ENCODE measurements at places on chromosomes 12 and 14. TPM values are rescaled to one million over a fixed set of nuclear protein-coding genes. Genes with fewer than 3 reads are reported as not detected.

GRCh38 chr14:28778138-28779117 is 11.8 kb downstream of the FOXG1 start:
- DNase-seq = no peak

The MIP gene
- not detected for total RNA-seq

DNA sequence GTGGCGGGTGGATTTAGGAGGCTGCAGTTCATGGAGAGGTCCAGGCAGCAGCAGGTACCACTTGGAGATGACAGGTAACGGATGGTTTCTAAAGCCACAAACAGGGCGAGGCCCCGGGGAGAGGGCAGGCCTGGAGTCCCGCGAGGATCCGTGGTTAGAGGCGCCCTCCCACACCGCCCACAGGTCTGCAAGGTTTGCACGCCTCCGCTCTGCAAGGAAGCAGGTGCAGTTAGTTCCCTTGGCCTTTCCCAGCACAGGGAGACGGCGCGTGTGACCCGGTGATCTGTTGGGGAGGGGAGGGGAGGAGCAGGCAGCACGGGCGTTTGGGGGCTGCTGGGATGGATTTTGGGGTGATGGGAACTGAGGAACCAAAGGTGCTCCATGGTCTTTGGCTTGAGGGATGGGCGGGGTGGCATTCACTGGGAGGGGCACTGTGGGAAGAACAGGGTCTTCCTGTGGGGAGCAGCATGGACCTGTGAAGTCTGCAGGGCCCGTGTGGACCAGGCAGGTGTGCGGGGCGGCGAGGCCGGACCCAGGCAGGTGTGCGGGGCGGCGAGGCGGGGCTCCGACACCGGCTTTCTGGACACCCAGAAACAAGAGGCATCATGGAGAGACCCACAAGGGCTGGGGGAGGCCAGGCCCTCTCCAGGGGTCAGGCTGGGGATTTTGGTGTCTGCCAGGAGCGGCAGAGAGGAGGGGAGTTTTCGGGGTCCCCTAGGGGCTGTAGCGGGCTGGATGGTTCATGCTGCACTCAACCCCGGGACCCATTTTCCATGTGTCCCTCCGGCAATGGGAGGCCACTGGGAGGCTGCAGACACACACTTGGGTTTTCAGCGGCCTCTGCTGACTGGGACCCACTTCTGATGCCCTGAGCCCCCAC is 29.1 kb downstream of the NOC4L start:
- DNase-seq = no peak

DNA sequence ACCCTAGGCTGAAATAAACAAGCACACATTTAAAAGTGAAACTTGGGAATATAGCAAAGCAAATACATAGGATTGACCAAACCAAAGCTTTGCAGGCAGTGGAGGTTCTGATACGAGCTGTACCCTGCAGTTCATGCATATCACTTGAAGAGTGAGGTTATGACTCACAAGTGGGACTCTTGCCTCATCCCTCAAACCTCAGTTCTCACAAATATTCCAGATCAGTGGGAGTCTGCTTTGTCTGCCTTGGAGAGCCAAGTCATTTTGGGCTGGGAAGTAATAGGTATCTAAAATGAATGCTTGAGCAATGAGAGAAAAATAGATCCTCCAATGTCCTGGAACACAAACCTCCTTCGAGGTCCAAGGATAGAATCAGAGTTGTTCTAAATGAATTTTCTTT is 116.4 kb downstream of the LRIG3 start:
- no peak for DNase-seq

- no peak for DNase-seq
Measured at GRCh38 chr12:21771311-21771710, 3.2 kb downstream of the KCNJ8 start.

The CCDC77 gene
- total RNA-seq = 13.0 TPM

DNA sequence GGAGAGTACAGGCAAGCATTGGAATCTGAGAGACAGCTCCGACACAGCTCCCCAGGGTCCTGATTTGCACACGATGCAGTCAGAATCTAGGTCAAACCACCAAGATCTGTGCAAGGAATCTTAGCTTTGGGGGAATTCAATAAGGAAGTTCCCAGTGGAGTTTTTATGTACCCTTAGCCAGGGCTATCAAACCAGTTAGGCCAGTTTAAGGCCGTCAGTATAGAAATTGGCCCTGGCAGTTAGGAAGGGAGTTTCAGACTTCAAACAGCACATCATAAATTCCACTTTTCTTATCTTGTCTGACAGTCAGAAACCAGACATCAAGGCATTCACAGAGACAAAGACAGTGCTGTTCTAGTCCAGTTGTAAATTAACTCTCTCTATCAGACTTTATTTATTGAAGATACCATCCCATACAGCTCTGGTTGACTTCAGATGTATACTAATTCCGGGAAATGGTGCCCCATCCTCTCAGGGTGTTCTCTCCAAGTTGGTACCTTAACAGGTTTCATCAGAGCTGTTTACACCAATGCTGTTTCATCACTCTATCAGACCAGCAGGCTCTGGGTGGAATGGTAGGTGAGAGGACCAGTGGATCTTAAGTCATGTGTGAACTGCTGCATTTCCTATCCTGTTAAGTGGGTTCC is 157.5 kb upstream of the ATF7IP start:
- no peak for DNase-seq

GRCh38 chr12:9049520-9050133 is 60.3 kb downstream of the KLRG1 start:
- DNase-seq = peak; percentile 68

The NAP1L1 gene
- 255 TPM for total RNA-seq

DNA sequence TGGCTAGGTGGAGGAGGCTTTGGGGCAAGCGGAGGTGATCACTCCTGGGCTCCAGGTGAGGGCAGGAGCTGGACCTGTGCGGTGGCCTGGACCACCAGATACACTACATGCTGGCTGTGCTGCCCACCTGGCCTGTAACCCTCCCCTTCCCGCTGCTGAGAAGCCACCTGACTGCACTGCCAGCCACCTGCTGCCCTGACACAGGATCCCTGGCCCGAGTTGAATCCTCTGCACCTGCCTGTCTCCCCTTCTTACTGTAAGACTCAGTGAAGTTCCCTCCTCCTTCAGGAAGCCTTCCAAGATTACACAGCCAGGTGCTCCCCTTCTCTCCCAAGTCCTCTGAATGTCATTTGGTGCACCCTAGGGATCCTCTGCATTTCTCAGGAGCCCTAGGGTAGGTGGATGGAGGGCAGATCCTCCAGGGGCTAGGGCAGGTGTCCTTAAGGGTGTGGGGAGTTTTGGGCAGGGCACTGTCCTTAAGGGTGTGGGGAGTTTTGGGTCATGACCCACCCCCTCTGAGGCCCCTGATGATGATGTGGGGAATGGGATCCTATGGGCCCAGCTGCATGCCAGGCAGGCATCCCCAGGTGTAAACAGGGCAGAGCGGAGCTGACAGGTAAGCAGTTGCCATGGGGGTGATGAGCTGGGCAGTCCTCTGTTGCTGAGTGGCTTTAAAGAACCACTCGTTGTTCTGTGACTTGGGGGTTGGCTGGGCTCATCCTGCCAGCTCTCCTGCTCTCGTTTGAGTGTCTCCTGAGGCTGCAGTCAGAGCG is 6.7 kb upstream of the MTA1 start:
- no peak for DNase-seq

DNA sequence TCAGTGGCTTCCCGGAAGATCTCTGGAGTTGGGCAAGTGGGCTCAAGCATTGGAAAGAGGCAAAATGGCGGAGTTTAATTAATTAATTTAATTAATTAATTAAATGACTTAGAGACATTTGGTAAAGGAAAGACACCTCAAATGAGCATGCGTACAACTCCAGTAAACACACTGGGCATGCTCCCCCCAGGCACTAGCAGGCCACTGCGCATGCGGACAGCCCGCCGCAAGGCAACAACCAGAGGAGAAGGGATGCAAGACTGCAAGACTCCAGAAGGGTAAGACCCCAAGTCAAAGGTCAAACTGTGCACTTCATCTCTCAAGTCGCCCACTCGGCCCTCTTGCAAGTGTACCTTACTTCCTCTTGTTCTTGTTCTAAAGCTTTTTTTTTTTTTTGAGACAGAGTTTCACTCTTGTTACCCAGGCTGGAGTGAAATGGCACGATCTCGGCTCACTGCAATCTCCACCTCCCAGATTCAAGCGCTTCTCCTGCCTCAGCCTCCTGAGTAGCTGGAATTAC is 57.8 kb upstream of the PSMC1 start:
- DNase-seq = no peak

The PLEKHH1 gene
- 156 TPM for total RNA-seq

DNA sequence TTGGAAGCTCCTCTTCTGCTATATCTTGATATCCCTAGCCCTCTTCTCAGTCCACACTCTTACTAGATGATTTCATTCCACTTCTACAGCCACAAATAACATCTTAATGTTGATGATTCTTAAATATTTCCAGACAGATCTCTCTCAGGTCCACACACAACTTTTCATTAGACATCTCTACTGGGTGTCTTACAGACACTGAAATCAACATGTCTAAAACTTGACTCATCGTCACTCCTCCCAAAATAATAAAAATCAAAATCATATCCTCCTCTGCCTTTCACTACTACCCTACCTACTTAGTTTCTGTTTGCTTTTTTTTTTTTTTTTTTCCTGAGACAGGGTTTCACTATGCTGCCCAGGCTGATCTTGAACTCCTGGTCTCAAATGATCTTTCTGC is 11.9 kb downstream of the PRDM4 start:
- DNase-seq = no peak

The RNU4-1 gene
- total RNA-seq = not detected

DNA sequence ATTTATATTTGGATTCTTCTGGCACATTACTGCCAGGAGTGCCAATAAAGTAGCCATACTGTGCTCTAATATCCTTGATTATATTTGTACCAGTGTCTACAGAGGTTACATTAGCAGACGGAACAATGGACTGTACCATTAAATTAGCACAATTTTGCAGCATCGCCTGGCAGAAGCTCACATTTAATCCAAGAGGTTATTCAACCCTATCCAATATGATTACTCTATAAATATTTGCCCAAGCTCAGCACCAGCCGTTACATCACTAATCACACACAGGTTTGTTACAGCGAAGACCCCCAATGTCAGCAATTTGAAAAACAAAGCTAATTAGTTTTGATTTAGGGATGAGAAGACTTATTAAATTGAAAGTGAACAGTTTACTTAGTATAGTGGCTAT is 16.9 kb upstream of the MGST1 start:
- DNase-seq = no peak

- no peak for DNase-seq
Measured at GRCh38 chr14:71415404-71415690, 508.1 kb downstream of the PCNX1 start.

The AMIGO2 gene
- 14.8 TPM for total RNA-seq

GRCh38 chr12:6839482-6840201 is 1.1 kb upstream of the GNB3 start:
- DNase-seq = no peak

The ATXN2 gene
- total RNA-seq = 12.4 TPM

DNA sequence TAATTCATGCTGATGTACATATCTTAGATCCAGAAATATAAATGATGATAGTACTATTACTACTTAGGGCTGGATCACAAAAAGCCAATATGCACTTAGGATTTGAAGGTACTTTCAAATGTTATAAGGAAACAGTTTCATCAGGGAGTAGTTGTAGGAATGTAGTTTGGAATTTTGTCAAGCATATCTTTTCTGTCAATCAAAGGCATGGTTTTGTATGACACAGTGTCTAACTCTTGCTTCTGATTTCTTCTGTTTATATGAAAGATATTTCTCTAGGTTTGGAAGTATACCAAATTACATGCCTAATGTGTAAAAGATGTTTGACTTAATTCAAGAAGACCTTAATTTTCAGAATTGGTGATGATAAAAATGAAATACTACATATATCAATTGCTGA is 135.7 kb downstream of the RAD51B start:
- no peak for DNase-seq

GRCh38 chr14:47555333-47555732 is 120.1 kb downstream of the MDGA2 start:
- DNase-seq = no peak

DNA sequence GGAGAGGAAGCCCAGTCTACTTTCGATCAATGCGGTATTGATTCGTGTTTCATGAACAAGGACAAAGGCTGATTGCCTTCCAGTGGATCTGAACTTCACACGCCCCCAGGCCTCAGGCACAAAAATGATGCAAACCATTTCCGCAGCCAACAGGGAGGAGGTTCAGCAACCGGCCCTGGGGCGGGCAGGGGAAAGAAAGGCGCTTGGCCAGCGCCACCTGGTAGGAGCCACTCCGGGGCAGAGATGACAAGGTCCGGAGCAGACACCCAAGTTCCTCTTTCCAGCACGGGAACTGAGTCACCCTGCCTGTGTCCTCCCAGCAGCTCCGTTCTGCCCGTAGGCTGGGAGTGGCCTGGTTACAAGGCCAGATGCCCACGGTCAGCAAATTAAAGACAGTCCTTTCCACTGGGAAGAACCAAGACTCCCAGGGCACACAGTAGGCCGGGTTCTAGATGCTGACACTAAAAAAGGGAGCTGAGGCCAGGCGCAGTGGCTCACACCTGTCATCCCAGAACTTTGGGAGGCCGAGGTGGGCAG is 136.3 kb downstream of the SCARB1 start:
- DNase-seq = peak; percentile 89

GRCh38 chr12:124673801-124674617 is 106.6 kb upstream of the NCOR2 start:
- DNase-seq = no peak

GRCh38 chr14:21096978-21097635 is 1.3 kb downstream of the ZNF219 start:
- DNase-seq = no peak

The LRRC10 gene
- total RNA-seq = not detected

GRCh38 chr12:107843351-107844311 is 69.1 kb downstream of the ASCL4 start:
- DNase-seq = no peak
